BE2C (cell line): ENCODE measurements at places on chromosomes 2 and 18.

DNA sequence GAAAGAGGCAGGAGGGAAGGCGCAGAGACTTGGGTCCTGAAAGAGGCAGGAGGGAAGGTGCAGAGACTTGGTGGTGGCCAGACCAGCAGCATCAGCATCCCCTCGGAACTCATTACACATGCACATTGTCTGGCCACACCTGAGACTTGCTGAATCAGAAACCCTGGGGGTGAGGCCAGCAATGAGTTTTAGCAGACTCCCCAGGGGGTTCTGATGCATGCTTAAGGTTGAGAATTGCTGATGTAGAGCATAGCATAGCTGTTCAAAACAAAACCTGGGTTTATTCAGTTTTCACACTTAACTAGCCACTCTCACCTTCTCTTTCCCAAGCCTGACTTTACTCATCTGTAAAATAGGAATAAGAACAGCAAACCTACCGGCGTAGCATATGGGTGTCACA lies 122.9 kb downstream of the MRO start:
- DNase-seq, result no peak

- no peak for DNase-seq
These were observed 23.5 kb downstream of the TMEM37 start for GRCh38 chr2:119455066-119455718.

DNA sequence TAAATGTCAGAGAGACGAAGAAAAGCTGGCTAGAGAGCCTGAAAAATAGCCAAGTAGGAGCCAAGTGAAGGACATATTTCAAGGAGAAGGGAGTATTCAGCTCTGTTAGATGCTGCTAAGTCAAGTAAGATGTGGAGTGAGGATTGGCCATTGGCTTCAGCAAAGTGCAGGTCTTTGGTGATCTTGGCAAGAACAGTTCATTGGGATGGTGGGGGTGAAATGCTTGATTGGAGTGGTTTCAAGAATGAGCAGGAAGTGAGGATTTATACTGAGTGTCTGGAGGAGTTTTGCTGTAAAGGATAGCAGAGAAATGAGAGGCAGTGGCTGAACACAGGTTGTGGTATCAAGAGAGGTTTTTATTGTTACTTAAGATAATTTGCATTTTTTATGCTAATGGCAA lies 139.7 kb downstream of the PRPF40A start:
- DNase-seq, result no peak

DNA sequence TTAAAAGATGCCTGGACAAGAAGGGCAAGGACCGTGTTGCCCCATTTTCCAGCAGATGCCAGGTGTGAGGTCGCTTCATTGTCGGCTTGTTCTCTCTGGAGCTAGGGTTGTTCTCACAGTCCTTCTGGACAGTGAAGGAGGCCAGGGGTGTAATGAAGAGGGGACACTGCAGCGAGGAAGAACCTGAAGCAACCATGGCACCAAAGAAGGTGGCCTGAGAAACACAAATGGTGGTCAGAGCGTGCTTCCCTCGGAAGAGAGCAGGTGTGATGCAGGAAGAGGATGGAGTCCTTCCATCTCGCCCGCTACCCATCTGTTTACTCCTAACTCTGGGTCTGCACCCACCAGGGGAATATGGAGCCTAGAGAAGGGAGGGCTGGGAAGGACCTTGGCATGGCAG lies 50.3 kb upstream of the TWIST2 start:
- DNase-seq, result no peak

DNA sequence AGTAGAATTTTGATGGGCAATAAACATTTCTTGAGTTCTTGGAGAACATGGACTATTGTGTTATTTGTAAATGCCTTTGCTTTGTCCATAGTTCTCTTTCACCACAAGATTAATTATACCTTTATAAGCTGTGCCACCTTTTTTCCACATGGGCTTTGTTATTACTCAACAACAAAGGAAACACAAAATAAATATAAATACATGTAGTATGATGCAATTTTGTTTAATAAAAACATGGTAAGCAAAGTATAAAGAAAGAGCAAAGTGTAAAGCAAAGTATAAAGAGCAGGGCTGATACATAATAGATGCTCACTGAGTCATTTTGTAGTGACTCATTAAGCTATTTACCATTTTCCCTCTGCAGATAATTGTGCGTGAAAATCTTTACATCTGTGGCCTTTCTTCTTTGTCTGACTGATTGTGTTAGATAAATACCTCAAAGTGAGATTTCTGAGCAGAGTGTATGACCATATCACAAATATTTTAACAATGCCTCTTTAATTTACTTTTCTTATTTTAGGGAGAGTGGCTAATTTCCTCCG lies 80.9 kb downstream of the CERS6 start:
- DNase-seq, result no peak

DNA sequence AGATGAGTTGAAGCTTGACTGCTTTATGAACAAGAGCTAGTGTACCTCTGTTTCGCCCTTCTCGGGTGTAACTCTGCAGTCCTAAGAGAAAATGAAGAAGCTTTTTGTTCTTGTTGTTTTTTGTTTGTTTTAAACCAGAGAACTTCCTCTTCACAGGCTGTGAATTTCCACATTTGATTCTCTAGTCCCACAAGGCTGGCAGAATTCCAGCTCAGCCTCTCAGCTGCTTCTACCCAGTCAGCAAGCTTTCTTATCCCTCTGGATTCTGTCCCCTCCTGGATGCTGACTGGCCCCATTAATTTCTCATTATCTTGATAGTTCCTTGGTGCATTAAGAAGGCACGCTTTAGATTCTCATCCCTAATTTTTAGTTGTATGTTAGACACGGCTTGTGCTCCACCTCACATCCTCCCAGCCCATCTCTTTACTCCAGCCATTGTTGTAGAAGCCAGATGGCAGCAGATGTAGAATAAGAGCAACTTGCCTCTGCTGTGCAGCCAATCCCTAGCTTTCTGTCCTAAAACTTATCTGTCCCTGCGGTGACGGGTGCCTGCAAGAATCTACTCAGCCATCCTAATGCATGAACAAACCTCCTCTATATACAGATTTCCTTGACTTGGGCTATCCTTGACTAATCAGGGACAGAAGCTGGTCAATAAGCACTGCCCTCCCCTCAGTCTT lies 12.3 kb upstream of the RESP18 start:
- peak; percentile 58 for DNase-seq

DNA sequence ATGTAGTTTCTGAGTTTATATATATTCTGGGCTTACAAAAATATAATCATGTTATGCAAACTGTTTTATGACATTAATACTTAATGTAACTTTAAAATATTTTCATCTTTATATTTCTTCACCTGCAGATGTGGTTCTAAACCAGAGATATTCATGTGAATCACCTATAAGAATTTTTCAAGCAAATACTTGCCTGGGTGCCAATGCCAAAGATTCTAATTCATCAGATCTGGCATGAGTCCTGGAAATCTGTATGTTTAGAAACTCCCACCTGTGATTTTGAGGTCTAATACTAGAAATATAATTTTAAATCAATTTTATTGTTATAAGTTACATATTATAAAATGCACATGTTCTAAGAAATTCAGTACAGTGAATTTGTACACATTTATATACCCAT lies 19.9 kb upstream of the DNAH6 start:
- DNase-seq, result no peak

DNA sequence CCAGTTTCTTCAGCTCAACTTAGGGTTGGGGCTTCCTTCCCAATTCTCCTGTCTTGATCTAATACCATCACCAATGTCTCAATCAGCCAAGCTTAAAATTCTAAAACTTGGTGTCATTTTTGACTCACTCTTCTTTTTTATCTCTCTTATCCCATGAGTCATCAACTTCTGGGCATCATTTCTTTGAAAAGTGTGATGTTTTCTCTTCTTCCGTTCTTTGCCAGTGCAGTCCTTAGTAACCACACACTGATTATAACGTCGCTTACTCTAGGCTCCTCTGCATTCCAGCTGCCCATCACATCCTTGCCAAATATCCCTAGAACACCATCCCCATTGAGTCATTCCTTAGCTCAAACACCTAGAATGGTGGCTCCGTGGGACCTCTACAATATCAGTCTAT lies 27.4 kb upstream of the MRO start:
- no peak for DNase-seq

- DNase-seq, result no peak
These were observed 2.1 kb downstream of the NCKAP1 start for GRCh38 chr2:183035954-183036669.

DNA sequence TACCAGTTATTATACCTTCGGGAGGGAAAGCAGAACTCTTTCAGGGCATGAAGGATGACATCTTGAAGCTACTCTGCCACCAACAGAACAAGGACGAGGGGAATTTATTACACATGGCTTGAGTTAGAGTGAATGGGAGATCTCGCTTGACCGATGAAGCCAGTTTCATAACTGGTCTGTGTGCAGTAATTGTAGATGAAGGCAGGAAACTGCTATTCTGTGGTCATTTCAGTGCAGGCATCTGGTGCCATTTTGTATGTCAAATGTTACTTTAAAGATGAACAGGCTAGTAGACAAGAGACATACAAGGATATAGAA lies 20.5 kb downstream of the GREB1 start:
- no peak for DNase-seq

DNA sequence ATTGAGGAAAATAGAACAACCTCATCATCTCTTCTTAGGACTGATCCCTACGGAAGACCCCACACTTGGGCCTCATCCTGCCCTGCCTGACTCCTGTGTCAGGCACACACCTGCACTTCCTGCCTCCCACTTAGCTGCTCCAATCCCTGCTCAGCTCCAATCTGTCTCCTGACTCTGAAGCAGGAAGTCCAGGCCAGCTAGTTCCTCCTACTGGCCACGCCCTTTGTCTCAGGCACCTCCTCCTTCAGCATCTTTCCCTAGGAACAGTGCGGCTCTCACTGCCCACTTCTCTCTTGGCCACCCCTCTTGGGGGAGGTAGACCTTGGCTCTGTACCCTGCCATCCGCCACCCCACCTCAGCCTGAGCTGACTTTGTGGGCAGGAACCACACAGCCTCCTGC lies 135.8 kb downstream of the CELF4 start:
- no peak for DNase-seq

DNA sequence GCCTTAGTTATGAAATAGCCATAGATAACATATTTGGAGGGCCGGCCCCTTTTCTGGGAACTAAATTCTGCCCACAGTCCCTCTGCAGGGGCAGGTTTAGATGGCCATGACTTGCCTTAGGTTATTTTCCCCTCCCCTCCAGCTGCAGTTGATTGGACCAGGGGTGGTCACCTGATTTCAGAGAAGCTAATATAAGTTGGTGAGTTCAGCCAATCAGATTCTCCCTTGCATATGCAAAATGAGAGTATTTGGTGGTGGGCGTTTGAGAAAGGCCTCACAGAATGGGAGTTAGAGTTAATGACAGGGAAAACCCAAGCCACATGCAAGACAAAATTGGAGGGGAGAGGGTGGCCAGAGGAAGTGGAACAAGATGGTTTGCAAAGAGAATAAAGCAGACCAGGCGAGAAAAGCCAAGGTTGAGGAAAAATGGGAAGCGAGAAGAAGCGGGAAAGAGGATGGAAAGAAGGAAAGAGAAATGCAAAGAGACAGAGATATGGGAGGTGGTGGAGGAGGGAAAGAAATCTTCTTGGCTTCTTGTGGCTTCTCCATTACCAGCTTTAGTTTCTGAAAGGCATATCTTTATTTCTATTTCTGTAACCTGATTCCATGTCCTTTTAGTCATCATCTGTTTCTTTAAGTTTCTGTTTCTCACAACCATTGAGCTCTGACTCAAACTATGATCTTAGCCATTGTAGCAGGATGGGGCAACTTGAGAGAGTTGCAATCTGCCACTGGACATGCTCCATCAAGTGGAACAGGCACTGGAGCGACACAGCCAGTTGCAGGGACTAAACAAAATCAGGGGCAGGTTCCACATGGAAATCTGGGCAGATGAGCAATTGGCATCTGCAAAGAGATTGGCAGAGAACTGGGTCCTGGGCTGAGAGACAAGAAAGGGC lies 108.1 kb upstream of the SIX3 start:
- no peak for DNase-seq

GRCh38 chr18:74275736-74276135 lies 16.0 kb downstream of the CYB5A start:
- no peak for DNase-seq

DNA sequence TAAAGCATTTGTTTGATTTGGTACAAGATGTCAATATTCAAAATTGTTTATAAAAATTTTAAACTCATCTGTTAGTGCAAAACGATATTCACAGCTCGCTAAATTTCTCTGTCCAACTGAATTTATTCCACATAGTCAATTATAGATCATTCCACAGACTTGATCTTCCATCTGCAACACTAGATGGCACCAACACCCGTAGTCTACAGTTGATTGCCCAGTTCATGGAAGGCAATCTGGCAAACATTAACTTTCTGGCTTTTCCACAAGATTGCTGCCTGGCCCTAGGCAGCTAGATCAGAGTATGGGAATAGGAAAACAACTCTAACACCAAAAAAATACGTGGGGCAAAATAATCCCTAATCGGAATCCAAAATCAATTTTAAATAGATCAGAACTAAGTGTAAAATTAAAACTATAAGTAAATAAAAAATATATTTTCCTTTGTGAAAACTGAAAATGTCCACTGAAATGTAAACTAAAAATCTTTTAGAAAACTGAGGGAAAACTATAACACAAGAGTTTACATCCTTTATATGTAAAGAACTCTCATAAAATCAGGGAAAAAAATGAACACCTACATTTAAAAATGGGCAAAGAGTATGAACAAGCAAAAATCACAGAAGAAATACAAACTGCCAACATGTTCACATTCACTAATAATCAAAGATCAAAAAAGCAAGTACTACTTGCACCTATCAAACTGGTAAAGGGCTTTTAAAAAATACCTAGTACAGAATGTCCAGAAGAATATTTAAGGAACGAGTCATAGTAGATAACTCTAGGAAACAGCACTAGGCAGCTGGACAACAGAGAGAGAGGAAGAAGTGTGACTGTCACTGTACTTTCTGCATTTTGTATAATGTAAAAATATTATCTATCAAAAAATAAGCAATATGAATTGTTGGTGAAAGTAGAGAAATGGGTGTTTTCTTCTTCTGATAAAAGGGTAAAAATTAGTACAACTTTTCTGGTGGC lies 35.0 kb downstream of the RTN4 start:
- peak; percentile 51 for DNase-seq

DNA sequence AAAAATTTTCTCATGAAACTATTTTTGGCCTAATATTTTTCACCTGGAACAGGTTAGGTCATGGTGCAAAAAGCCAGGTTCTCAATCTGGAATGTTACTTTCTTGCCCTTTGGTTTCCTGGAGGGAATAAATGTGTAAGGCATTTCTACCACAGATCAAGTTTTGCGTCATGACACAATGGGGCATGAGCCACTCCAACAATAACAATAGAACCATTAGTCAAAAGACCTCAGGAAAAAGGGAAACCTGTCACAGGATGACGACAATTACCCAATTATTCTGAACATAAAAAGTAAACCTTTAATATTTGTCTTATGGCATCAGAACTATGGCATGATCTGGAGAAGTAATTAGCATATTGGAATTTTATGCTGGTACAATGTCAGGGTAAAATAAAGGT lies 88.2 kb upstream of the HNRNPA3 start:
- no peak for DNase-seq

- no peak for DNase-seq
These were observed 44.3 kb downstream of the EPHA4 start for GRCh38 chr2:221527776-221528309.
